Glutamatergic neuron (in vitro differentiated cells): ENCODE measurements at places on chromosomes 4 and X.
A peak's percentile ranks its signal among the peaks of the same experiment; 100 is the strongest.

- peaks cover 34% of the 10 kb centered on the region for H3K27me3 ChIP-seq
- DNase-seq: peak; percentile 66
- H3K4me1 ChIP-seq: peaks cover 5% of the 10 kb centered on the region
Observed at GRCh38 chr4:190014771-190015537, 12.1 kb downstream of the FRG2 start.

GRCh38 chrX:70025464-70025863 lies 24.3 kb downstream of the AWAT2 start:
- H3K4me3 ChIP-seq: no peak overlapping the region
- DNase-seq: no peak
- no peak overlapping the region for H3K27ac ChIP-seq
- H3K27me3 ChIP-seq: no peaks in the 10 kb centered on the region
- peaks cover under 1% of the 10 kb centered on the region for H3K4me1 ChIP-seq

GRCh38 chrX:27890611-27891010 lies 82.8 kb downstream of the MAGEB10 start:
- DNase-seq: no peak
- H3K27ac ChIP-seq: no peak overlapping the region
- H3K4me1 ChIP-seq: no peaks in the 10 kb centered on the region
- H3K4me3 ChIP-seq: no peak overlapping the region
- H3K27me3 ChIP-seq: no peaks in the 10 kb centered on the region

DNA sequence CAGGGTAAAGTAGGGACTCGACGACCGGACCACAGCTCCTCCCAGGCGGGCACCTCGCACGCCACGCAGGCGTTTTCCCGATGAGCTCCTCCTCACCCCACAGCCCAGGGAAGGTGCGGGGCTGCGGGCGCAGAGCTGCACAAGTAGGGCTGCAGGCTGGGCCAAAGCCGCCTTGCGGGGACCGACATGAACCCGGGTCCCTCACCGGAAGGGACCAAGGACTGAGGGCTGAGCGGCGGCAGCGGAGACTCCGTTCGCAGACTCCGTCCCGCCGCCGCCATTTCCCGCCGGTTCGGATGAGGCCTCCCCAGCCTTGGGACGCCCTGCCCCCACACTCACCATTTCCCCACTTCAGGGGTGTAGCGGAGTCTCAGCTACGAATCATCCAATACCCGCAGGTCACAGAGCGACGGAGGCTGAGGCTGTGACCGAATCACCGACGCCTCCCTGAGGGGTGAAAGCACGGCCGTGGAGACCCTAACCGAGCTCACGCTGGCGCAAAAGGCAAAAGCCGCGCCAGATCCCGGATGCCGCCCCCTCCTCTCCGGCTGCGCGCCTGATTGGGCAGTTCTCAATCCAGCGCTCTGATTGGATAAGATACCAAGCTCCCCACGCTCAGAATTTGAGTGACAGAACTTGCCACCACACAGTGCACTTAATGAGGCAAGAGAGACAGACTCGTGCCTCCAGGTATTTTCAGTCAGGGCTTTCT lies at the start of gene ZNF732:
TSS of gene ZNF732 (minus strand) at position 506 of the 712 bp plus-strand sequence. CDS start at position 342, 164 bp downstream.
- DNase-seq: peak; percentile 89
- peak within 1 kb of the TSS; percentile 12 for H3K27ac ChIP-seq
- peaks cover 2% of the 10 kb centered on the region for H3K27me3 ChIP-seq
- H3K36me3 ChIP-seq: no peaks in the 10 kb centered on the region

DNA sequence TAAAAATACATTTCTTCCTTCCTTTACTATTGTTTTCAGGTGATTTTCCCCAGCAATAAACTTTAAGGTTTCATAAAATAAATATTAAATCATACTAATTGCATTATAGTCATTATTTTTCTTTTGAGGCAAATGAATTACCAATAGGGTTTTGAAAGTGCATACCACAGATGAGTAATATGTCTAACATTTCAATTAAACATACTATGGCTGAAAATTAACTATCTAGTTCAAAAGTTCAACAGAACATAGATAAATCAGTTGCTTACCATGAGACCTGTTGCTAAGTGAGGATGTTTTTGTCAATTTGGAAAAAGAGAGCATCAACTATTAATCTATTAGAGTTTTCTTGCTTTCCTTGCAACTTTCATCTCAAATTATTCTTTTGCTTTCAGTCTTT lies 35.0 kb downstream of the NPY5R start:
- H3K27ac ChIP-seq: no peak overlapping the region
- H3K4me3 ChIP-seq: no peak overlapping the region
- no peaks in the 10 kb centered on the region for H3K27me3 ChIP-seq
- no peak for DNase-seq
- H3K4me1 ChIP-seq: no peaks in the 10 kb centered on the region

GRCh38 chr4:89356086-89356485 lies 48.5 kb upstream of the GPRIN3 start:
- DNase-seq: no peak
- H3K27me3 ChIP-seq: no peaks in the 10 kb centered on the region
- peak overlapping the region; percentile 34 for H3K27ac ChIP-seq
- H3K36me3 ChIP-seq: no peaks in the 10 kb centered on the region

GRCh38 chr4:53450773-53451172 lies 73.3 kb downstream of the FIP1L1 start:
- no peak overlapping the region for H3K27ac ChIP-seq
- no peaks in the 10 kb centered on the region for H3K4me1 ChIP-seq
- no peaks in the 10 kb centered on the region for H3K36me3 ChIP-seq
- no peaks in the 10 kb centered on the region for H3K27me3 ChIP-seq

DNA sequence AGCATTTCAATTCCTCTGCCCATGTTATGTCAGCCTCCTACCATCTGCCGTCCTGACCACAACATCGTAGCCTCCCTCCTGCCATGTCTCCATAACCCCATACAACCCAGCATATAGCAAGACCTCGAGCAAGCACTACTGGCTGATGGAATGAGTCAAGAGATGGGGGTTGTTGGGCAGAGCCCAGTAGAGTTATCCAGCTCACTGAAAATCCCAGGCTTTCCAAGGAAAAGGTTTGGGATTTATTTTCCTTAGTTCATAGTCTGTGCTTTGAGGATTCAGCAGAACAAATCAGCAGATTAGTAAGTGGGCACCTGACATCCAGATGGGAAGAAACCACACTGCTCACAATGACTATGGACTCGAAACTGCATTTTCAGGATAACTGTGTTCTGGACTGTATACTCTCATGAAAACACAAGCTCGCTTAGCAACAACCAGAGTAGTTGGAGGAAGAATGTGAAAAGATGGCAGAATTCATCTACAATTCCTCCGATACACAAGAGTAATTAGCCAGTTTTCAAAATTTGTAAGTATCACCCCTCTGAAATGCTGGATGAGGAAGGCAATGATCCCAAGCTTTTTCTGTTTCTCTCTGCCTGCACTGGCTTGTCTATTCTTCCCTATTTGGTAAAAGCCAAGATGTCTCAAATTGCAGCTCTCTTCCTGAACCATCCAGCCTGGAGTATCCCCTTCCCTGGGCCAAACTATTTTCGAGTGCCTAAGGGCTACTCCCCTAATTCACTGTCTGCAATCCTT lies 186.2 kb upstream of the TBL1X start:
- H3K27me3 ChIP-seq: peaks cover 6% of the 10 kb centered on the region
- no peaks in the 10 kb centered on the region for H3K36me3 ChIP-seq
- DNase-seq: no peak

- H3K4me1 ChIP-seq: peaks cover 7% of the 10 kb centered on the region
- H3K4me3 ChIP-seq: no peak overlapping the region
- no peaks in the 10 kb centered on the region for H3K36me3 ChIP-seq
- no peaks in the 10 kb centered on the region for H3K27me3 ChIP-seq
- no peak overlapping the region for H3K27ac ChIP-seq
Observed at GRCh38 chr4:23324021-23324690, 565.7 kb downstream of the PPARGC1A start.

DNA sequence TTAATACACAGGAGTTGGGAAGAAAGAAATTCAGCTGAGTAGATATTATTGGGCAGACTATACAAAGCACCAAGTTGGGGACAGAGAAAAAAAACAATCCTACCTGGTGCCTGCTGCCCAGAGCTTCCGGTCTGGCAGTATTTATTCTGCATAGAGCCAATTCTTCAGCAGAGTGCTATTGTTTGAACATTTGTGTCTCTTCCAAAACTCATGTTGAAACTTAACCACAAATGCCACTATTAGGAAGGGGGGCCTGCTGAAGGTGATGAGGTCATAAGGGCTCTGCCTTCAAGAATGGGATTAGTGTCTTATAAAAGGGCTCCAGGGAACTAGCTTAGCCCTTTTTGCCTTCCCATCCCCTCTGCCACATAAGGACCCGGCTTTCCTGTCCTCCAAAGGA lies 136.2 kb downstream of the EVC2 start:
- H3K27me3 ChIP-seq: peaks cover 2% of the 10 kb centered on the region
- H3K27ac ChIP-seq: no peak overlapping the region
- no peaks in the 10 kb centered on the region for H3K4me1 ChIP-seq
- H3K36me3 ChIP-seq: no peaks in the 10 kb centered on the region

GRCh38 chr4:8129136-8129535 lies 29.5 kb downstream of the ABLIM2 start:
- H3K36me3 ChIP-seq: no peaks in the 10 kb centered on the region
- peaks cover 12% of the 10 kb centered on the region for H3K4me1 ChIP-seq
- no peak overlapping the region for H3K27ac ChIP-seq
- no peak for DNase-seq
- H3K4me3 ChIP-seq: no peak overlapping the region

DNA sequence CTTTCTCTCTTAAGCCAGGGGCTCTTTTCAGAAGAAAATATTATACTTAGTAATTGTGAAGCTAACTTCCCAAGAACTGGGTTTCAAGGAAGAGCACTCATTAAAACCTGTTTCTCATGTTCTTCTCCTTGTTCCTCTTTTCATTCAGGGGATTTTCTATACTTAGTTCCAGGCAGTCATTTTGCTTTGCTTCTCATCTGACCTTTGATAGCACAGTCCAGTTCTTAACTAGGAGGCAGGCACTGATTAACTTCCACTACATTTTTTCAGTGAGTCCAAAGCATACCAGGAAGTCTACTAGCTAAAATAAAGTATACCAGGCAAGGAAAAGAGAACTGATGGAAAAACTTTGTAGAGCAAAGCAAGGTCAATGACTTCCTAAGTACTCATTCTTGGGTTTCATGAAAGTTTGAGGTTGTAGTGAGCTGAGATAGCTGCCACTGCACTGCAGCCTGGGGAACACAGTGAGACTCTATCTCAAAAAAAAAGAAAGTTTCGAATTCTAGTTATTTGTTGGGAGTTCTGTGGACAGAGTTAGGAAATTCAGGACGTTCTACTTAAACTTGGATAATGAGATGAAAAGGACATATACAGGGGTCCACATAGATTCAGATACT lies 190.1 kb upstream of the HS3ST1 start:
- H3K27ac ChIP-seq: no peak overlapping the region
- H3K27me3 ChIP-seq: no peaks in the 10 kb centered on the region
- no peak overlapping the region for H3K4me3 ChIP-seq
- H3K4me1 ChIP-seq: no peaks in the 10 kb centered on the region
- no peak for DNase-seq
